ENCODE measurements at places on chromosomes 3 and 15. TPM values are rescaled to one million over a fixed set of nuclear protein-coding genes. Genes with fewer than 3 reads are reported as not detected.

FEZF2 gene
- total RNA-seq: not detected

PARP9 gene
- 26.5 TPM for total RNA-seq

RAB8B gene
- total RNA-seq: 71.6 TPM

MCF2L2 gene
- 0.09 TPM for total RNA-seq

FANCI gene
- 4.2 TPM for total RNA-seq

FOXL2 gene
- total RNA-seq: under 0.01 TPM

EPHA3 gene
- total RNA-seq: 0.16 TPM

CACNA1D gene
- total RNA-seq: 0.32 TPM

CD200R1 gene
- total RNA-seq: 0.09 TPM

MUSTN1 gene
- total RNA-seq: not detected

LRRIQ4 gene
- total RNA-seq: not detected

GADL1 gene
- 1.9 TPM for total RNA-seq

TLR9 gene
- under 0.01 TPM for total RNA-seq

PPARG gene
- 25.3 TPM for total RNA-seq

LTK gene
- 0.17 TPM for total RNA-seq

C3orf22 gene
- not detected for total RNA-seq

NECTIN3 gene
- total RNA-seq: 40.4 TPM

GABRR3 gene
- total RNA-seq: not detected

BRK1 gene
- total RNA-seq: 131 TPM

ANKUB1 gene
- total RNA-seq: not detected

SYNM gene
- 2.2 TPM for total RNA-seq

CKMT1A gene
- 0.16 TPM for total RNA-seq

GOLGA6B gene
- total RNA-seq: under 0.01 TPM

TTLL3 gene
- total RNA-seq: 20.3 TPM

CPB1 gene
- total RNA-seq: not detected

PRR20G gene
- total RNA-seq: not detected

PLA2G4D gene
- total RNA-seq: not detected

EFHB gene
- total RNA-seq: not detected

CFAP100 gene
- total RNA-seq: not detected

C3orf49 gene
- total RNA-seq: not detected

TGM4 gene
- total RNA-seq: under 0.01 TPM
